ENCODE measurements at places on chromosomes 5 and 9.

DNA sequence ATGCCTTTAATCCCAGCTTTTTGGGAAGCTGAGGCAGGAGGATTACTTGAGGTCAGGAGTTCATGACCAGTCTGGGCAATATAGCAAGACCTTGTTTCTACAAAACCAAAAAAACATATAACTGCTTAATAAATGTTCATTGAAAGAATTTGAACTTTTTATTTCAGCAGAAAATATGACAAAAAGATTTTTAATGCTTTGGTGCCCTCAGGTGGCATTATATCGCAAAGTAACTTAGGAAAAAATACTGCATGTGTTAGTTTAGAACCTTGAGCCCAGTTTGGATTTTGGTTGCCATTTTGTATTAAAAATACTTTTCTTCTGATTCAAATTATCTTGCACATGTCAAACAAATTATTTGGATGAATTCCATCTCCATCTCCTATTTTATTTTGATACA, 103.2 kb downstream of the GPBP1 start:
- DNase-seq: no peak

- DNase-seq: no peak
These were observed 11.7 kb downstream of the DNAJB5 start for GRCh38 chr9:35001285-35001677.

DNA sequence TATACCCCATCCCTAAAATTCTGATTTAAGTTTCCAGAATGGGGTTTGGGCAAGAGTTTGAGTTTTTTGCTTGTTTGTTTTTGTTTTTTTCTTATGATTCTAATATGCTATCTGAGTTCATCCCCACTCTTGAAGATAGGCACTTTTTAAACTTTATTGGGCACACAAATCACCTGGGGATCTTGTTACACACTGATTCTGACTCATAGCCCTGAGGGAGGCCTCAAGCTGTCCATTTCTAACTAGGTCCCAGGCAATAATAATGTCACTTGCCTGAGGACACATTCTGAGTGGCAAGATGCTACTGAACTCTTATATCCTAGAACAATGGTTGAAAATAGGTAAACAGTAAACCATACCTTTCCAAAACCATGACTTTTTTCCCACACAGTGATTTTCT, 22.8 kb upstream of the ABLIM3 start:
- no peak for DNase-seq

DNA sequence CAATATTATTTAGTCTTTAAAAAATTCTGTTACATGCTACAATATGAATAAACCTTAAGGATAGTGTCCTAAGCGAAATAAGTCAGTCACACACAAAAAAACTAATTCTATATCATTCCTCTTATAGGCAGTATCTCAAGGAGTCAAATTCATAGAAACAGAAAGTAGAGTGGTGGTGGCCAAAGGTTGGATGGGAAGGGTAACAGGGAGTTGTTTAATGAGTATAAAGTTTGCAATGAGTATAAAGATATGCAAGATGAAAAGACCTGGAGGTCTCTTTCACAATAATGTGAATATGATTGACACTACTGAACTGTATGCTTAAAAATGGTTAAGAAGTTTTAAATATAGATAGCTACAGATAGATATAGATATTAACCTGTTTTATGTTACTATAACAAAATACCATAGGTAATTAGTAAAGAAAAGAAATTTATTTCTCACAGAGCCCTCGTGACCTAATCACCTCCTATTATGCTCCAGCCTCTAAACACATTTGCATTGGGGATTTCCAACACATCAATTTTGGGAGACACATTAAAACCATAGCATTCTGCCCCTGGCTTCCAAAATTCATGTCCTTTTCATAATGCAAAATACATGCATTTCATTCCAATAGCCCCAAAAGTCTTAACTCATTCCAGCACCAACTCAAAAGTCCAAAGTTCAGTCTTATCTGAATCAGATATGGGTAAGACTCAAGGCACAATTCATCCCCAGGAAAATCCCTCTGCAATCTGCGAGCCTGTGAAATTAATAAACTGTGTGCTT, 93.6 kb downstream of the ATPSCKMT start:
- DNase-seq: no peak

DNA sequence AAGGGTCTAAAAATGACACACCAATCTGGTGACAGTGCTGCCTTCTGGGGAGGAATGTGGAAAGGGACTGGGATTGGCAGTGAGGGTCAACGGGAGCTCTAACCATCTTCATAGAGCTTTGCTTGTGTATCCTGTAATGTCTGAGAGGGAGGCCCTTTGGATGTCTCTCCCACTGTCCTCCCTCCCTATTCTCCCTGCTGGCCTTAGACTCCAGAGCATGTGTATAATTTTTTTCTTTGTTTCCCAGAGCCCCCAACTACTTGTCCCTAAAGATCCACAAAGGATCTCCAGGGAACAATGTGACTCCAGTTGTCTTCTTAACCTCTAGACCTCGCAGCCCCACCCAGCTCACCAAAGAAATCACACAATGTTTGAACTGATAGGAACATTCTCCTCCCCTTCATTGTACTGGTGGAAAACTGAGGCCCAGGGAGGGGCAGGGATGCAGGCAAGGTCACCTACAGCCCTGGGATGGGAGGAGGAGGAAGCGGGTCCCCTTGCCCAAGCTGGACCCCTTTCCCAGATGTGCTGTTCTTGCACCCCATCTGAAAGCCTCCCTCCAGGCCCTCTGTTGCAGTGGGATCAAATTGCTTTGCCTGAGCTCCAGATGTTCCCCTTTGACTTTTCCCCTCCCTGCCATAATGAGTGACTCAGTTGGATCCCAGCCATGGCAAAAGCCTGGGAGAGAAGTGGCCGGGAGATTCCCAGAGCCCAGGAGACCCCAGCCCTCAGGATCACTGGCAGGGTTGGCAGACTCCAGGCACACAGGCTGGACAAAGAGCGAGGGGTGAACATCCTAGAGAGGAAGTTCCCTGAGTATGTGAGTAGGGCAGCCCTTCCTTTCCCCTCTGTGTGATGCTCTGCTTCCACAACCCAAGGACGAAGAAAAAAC, 21.8 kb downstream of the SPARC start:
- no peak for DNase-seq

DNA sequence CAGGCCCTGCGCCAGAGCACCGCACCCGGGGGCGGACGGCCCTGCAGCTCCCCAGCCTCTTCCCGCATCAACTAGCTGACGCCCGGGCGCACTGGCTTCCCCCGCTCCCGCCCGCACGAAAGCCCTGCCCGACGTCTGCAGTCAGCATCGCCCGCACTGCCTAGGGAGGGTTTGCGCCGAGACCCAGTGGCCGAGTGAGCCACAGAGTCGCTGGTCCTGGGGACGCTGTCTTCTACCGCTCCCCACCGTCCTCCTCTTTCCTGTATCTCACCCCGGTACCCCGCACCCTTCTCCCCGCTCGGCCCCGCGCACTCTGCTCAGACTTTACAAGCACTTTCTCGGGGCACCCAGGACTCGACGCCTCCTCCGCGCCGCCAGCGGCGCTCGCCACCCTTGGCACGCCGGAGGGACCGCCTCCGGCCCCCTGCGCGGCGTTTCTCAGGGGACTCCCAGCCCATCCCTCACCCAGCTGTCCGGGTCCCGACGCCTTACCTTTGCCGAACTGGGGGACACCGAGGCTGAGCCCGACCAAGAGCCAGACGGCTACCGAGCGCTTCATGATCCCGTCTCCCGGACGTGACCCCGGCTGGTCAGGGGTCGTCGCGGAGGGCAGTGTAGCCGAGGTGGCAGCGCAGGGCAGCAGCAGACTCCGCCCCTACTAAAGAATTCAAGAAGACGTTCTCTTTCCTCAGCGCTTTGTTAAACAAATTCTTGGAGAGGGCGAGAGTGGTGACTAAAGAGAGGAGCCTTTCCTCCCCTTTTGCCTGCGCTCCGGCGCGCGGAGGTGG, 670 bp downstream of the EDIL3 start:
- DNase-seq: no peak

- DNase-seq: peak; percentile 84
These were observed 464.5 kb downstream of the ICE1 start for GRCh38 chr5:5886812-5887486.

- no peak for DNase-seq
These were observed 498.6 kb downstream of the EBF1 start for GRCh38 chr5:158601118-158601517.

DNA sequence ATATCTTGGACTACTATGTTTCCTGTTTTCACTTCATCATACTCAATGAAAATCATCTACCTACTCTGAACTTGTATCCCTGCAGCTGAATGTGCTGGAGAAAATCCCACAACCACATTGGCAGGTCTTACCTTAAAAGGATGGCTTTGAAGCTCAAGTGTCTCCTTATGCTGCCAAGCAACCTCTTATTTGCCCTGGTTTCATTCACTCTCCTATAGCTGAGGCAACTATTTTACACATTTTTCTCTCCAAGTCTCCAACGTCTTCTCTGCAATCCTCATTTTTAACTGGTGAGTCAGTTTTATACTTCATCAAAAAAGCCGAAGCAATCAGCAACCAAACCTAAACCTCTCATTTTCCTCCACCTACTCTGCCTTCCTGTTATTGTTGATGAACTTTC, 49.7 kb downstream of the POU4F3 start:
- DNase-seq: no peak

GRCh38 chr5:78591972-78592700, 56.4 kb downstream of the LHFPL2 start:
- DNase-seq: no peak

DNA sequence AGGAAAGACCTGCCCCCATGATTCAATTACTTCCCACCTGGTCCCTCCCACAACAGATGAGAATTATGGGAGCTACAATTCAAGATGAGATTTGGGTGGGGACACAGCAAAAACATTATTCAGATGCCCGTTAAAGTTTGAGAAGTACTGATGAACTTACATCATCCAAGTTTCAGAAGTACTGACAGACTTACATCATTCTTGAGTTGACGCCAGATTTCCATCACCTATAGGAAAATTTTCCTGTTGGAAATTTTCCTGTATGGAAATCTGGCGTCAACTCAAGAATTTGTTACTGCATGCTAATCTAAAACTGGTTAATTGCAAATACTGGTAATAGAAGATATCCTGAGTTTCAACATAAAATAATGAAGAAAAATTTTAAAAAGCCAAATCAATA, 975.9 kb downstream of the MAT2B start:
- no peak for DNase-seq

DNA sequence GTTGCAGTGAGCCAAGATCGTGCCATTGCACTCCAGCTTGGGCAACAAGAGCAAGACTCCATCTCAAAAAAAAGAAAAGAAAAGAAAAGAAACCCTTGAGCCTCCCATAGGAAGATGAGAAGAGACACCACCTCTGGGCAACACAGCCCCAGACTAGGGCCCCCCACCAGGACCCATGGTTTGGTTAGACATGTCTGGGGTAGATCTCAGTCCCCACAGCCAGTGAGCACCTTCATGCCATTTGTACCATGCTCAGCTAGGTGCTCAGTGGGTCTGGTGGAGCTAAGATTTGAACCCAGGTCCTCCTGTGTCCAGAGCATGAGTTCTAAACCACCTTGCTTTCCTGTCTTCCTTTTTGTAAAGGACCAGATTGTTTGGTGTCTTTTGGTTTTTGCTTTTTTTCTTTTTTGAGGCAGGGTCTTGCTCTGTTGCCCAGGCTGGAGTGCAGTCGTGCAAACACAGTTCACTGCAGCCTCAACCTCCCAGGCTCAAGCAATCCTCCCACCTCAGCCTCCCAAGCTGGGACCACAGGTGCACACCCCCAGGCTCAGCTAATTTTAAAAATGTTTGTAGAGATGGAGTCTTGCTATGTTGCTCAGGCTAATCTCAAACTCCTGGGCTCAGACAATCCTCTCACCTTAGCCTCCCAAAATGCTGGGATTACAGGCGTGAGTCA, 11.7 kb downstream of the OLFML2A start:
- DNase-seq: no peak

GRCh38 chr5:135877570-135878155, 18.0 kb downstream of the IL9 start:
- no peak for DNase-seq

DNA sequence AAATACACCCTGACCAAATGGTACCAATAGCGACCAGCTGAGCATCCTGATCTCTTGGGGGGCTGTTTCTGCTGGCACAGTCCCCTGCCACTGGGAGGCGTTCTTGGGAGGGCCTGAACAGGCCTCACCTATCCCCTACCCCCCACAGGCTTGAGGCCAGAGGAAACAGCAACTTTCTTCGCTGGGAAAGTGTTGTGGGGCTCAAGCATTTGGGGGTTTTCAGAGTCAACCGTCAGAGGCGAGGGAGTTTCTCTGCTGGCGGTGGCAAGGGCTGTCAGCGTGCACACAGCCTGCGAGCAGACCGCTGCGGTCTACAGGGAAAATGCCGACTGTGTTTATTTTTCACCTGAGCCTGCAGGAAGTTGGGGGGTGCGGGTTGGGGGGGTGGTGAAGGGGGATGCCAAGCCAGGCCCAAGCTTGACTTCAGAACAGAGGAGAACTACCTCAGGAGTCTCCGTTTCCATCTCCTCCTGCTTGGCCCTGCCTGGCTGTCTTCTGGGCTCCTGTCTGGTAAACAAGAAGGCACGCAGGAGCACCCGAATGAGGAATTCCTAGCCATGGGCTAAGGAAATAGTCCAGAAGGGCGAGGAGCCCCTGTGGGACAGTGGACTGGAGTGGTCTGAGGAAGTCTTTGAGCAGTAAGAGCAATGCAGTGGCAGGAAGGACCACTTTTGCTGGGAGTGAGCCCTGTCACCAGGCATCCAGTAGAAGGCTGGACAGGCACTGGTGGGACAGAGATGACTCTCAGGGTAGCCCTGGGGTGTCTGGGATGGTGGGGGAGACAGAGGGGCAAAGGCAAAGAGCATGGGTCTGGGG, 18.1 kb downstream of the TCF7 start:
- no peak for DNase-seq

DNA sequence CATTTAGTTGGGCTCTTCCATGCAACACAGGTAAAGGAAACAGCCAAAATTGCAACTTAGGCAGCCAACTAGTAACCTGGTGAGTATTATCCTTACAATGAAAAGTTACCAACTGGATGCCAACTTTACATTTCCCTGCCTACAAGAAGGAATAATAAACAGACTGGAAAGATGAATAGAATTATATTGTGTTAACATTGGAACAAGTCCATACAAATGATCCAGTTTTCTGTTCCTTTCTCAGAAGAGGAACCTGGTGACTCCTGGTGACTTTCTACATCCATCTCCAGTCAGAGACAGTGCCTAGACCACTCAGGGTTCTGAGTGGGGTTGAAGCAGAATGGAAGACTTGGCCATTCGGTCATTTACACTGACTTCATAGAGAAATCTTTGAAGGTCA, 20.6 kb downstream of the MARCHF3 start:
- DNase-seq: no peak

All from NCI-H2081 (cell line).